ENCODE measurements at places on chromosomes 4 and X.
A peak's percentile ranks its signal among the peaks of the same experiment; 100 is the strongest.

GRCh38 chr4:127304356-127304755 lies 328.4 kb upstream of the INTU start:
- DNase-seq, result no peak

GRCh38 chrX:49071877-49072711 lies 1.7 kb downstream of the PRAF2 start:
- no peak for DNase-seq

- DNase-seq, result peak; percentile 26
These were observed 882 bp downstream of the MRFAP1 start for GRCh38 chr4:6641164-6641970.

- peak; percentile 77 for DNase-seq
These were observed at the start of gene RAB39B for GRCh38 chrX:155263854-155264628. Gene RAB39B, minus strand, starts transcription at chrX:155264491. Its CDS starts 203 bp downstream, at chrX:155264288.

DNA sequence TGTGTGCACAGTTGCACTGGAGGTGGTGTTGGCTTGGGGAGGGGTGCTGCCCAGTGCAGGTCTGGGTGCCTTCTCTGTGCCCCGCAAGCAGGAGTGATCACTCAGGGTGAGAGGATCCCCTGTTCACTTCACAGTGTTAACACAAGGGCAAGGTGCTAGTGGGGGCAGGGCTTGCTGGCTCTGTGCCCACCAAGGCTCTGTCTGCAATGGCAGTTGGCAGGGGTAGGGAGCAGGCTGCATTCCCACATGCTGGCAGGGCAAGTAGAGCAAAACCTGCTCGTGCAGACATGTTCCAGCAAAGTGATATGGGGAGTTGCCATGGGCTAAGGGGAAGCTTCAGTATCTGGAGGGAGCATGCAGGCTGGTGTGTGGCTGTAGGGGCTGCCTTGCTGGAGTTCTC lies 428.0 kb downstream of the ZNF674 start:
- peak; percentile 41 for DNase-seq

- DNase-seq, result no peak
These were observed 42.1 kb upstream of the MAGEA4 start for GRCh38 chrX:151870602-151871001.

- DNase-seq, result no peak
These were observed 85.3 kb downstream of the ABLIM2 start for GRCh38 chr4:8073206-8073863.

DNA sequence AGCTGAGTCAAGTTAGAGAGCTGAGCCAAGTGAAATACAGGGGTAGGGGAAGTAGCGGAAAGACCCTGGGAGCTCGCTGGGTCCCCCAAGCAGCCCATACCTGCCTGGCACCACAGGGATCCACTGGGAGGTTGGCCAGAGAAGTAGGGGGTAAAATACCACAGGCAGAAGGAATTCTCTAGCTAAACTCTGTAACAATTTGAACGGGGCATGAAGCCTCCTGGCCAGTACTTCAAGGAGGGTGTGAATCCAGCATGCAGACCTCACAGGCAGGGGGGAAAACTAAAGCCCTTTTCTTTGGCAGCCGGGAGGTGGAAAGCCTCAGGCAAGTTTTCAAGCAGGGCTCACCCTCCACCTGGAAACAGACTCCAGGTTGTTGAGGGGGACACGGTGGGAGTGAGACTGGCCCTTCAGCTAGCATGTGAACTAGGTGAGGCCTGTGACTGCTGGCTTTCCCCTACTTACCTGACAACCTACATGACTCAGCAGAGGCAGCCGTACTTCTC lies 3.7 kb upstream of the UGT2A1 start:
- no peak for DNase-seq

DNA sequence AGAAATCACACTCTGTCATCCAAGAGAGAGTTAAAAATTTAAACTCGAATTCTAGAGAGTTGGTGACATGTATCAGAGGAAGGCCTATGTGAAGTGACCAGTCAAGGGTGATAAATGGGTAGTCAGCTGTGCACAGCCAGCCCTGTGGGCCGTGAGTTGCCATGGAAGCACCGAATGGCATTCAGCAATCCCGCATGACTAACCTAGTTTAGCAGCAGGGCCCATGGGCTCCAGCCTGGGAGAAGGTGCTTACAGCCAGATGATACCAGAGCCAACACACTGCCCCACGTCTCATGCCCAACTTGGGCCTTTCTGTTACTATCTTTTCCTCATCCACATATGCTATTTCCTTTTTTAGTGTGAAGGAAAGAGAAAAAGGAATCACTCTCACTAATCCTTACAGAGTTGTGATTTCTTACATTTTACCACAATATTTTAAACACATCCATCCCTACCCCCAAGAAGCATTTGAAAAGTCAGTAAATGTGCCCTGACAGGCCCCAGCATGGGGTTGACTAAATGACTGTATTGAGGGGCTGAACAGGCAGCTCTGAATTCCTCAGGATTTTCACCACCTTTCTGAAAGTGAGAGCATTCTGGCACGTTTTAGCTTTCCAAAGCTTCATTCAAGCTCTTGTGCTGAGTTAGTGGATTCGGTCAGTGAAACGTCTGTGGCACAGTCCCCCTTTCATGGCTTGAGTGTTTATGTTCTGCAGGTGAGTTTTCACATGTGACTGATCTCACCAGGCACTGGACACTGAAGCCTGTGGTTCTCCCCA lies 104.2 kb downstream of the AFF1 start:
- DNase-seq, result peak; percentile 85

- no peak for DNase-seq
These were observed 19.4 kb downstream of the MTTP start for GRCh38 chr4:99593781-99594641.

DNA sequence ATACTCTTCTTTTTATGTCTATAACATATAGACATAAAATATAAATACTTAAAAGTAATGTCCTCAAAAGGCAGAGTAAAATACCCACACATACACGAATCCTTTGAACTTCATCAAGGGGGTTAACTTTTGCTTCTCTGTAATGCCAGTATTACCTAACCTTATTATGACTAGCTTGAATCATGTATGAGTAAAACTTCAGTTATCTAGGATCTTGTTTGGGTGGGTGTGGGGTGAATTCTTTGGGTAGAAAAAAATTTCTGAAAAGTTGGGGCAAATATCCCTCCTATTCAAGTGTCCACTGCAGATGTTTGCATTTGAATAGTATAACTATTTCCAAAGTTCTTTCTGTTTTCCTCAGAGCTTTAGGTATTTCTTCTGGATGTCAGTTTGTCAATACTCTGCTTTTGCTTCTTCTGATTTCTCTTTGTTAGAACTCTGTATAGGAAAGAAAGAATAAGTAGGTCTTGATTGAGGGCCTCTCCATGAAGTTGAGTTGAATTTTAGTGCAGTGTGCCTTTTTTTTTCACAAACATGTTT lies 173.8 kb downstream of the ADGRL3 start:
- DNase-seq, result no peak

- DNase-seq, result no peak
These were observed 22.0 kb downstream of the ARHGAP24 start for GRCh38 chr4:85496933-85497332.

GRCh38 chrX:49919617-49920016 lies 2.8 kb upstream of the CLCN5 start:
- peak; percentile 20 for DNase-seq

DNA sequence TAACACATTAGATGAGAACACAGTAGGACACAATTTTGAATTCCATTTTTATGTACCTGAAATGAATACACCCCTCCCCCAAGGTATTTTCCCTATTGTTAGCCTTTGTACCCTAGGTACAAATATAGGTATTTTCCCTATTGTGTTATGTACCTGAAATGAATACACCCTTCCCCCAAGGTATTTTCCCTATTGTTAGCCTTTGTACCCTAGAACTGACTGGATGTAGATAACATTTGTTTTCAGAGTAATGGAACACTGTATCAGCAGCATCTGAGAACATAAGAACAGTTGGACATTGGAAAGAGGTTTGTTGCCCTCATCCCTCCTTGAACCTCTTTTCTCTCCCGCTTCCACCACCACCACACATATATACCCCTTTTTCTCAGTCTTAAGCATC lies 37.6 kb downstream of the YIPF6 start:
- peak; percentile 6 for DNase-seq

- DNase-seq, result no peak
These were observed 397.5 kb downstream of the GPM6A start for GRCh38 chr4:175414602-175415001.

GRCh38 chrX:151359931-151360871 lies 36.8 kb upstream of the VMA21 start:
- peak; percentile 45 for DNase-seq

- no peak for DNase-seq
These were observed 5.7 kb upstream of the PLCXD1 start for GRCh38 chrX:275476-275966.

- no peak for DNase-seq
These were observed 79.5 kb upstream of the FAM9C start for GRCh38 chrX:13123857-13124345.

- peak; percentile 71 for DNase-seq
These were observed 447.5 kb upstream of the RASGEF1B start for GRCh38 chr4:81919223-81919622.

GRCh38 chr4:874971-875817 lies 49.3 kb upstream of the CPLX1 start:
- DNase-seq, result no peak

GRCh38 chrX:23666282-23666681 lies 1.0 kb upstream of the PRDX4 start:
- no peak for DNase-seq

DNA sequence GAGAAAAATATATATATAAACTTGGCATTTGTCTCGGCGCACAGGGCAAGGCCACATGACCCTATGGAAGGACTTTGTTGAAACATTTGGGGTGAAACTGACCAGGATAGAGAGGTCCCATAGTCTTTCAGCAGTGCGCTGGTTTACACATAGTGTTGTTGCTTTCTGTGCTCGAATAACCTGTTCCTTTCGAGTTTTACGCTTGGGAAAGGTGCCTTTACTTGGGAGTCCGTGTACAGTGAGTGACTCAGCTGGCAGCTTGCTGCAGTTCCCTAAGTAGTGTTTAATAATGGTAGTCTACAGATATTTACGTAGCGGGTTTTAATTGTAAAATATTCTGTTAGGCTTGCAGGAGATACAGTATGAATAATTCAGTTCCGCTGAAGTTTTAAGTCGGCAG lies 578 bp downstream of the APOOL start:
- peak; percentile 10 for DNase-seq

GRCh38 chrX:154749856-154750255 lies 1.0 kb downstream of the GAB3 start:
- peak; percentile 64 for DNase-seq

GRCh38 chrX:112832481-112833095 lies 8.0 kb downstream of the AMOT start:
- DNase-seq, result peak; percentile 90

DNA sequence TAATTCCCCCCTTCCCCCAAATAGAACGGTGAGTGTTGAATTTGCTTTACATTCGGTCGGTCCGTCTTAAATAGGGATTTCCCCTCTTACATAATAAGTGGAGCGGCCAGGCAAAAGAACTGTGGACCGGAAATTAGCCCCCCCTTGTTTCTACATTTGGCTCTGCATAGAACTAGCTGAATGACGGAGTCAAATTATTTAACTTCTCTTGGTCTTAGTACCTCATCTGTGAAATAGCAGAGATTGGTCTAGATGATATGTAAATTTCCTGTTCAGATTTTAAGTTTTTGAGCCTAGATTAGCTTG lies 1.3 kb downstream of the SPATA18 start:
- peak; percentile 42 for DNase-seq

- DNase-seq, result no peak
These were observed 27.7 kb downstream of the MAEA start for GRCh38 chr4:1317177-1318045.

GRCh38 chrX:19462879-19463278 lies 52.4 kb downstream of the MAP3K15 start:
- no peak for DNase-seq

DNA sequence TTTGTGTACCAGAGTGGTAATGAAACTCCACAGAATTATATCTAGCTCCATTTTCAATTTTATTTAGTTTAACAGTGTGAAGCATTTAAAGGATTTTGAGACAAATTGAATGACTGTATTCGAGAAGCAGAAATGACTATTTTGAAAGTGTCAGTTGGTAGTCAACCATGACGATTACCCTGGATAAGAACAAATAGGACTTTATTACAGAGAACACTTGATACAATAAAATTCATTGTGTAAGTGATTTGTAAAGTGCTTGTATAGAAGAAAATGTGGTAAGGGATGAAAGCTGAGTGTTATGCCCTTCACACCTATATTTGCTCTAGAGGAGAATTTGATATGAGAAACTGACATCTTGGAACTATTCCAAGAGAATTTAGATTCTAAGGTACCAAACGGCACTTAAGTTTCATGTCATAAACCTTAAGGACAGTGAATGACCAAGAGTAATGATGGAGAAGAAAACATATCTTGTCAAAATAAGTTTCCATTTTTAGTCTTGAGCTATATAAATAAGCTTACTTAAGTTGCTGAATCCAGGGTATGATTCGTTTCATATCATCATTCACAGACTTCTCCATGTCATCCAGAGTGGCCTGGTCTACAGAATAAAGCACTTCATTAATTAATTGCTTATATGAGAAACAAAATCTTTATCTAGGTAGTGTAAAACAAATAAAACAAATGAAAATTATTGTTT lies 34.6 kb downstream of the MED14 start:
- DNase-seq, result peak; percentile 50

- DNase-seq, result peak; percentile 4
These were observed 145.1 kb downstream of the COL4A5 start for GRCh38 chrX:108584617-108585211.

- no peak for DNase-seq
These were observed 26.4 kb upstream of the SMIM14 start for GRCh38 chr4:39664828-39665731.

DNA sequence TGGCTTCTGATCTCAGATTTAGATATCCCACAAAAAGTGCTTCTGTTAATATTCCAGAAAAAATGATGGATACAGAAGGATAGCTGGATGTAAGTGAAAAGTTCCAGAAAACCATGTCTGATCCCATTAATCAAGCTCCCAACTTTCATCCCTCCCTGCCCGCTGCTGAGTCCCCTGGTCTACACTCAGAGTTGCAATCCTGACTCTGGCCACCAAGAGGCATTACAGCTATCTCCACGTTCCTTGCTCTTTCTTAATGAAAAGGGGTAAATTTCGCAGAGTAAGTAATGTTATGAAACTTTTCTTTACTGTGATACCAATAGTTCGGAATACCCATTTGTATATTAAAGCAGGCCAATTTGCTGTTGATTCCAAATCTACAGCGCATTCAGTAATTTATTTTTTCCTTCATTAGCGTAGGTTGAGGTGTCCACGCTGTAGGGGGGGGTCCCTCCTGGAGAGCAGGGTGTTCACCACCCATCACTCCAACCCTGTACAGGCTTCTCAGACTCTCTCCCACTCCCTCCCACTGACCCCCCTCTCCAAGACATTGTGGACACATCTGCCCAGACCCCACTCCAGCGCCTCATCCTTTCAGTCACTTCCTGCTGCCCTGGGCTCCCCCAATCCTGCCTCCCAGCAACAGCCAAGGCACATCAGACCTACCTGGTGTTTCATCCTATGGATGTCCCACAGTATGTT lies 55.1 kb downstream of the RAB40A start:
- DNase-seq, result peak; percentile 0

DNA sequence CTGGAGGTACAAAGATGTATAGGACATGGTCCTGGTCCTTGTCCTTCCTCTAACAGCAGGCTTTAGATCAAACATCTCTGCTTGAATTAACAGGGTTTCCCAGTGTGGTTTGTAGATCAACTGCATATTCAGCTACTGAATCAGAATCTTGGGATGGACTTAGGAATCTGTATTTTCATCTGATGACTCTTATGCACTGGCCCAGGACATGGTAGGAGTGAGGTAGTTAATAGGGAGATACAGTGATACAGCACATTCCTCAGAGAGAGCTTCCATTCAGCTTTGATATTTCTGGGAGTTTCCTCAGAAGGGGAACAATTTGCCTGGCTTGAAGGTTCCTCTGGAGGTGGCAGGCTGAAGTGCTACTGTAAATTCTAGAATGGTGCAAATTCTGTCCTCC lies 203.1 kb downstream of the LARP7 start:
- no peak for DNase-seq
